HepG2 (cell line): ENCODE measurements at places on chromosomes 7 and 10. TPM values are rescaled to one million over a fixed set of nuclear protein-coding genes. Genes with fewer than 3 reads are reported as not detected.

The WNT16 gene
- not detected in 2 replicates for total RNA-seq

The ACTL6B gene
- not detected in 2 replicates for total RNA-seq

The PRRT4 gene
- total RNA-seq: not detected in 2 replicates

The NUTM2E gene
- total RNA-seq: 0.07 TPM in 1 of 2 replicates, not detected in the other

The AGAP5 gene
- 2.4 and 5.3 TPM in 2 replicates for total RNA-seq

The BAG3 gene
- total RNA-seq: 6.7 and 7.9 TPM in 2 replicates

The HOXA3 gene
- 2.1 and 2.9 TPM in 2 replicates for total RNA-seq

The SPDYE9 gene
- total RNA-seq: not detected in 2 replicates

The CLCN1 gene
- total RNA-seq: not detected in 2 replicates

The ADCY1 gene
- 0.80 and 1.5 TPM in 2 replicates for total RNA-seq

The PLOD3 gene
- total RNA-seq: 22.2 and 67.4 TPM in 2 replicates
